ENCODE measurements at places on chromosomes 5 and 9.

- no peak for DNase-seq
Measured at GRCh38 chr5:77177576-77177975, 32.9 kb upstream of the PDE8B start.

DNA sequence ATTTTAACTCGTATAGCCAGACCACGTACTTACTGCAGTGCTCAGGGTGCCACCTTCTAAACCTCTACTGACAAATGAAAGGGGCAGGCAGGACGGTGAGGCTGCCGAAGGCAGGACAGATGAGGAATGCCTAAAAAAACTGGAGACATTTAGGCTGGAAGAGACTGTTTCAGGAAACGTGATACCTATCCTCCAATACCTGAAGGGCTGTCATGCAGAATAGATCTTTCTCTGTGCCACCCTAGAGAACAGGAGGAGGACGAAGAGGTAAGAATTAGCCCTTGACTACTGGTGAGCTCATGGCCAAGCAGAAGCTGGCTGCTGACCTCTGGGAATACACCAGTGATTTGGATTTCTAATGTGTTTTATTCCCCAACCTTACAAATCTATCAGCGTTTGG lies 139.4 kb downstream of the EFNA5 start:
- no peak for DNase-seq

GRCh38 chr5:131998431-131999040 lies 12.9 kb downstream of the ACSL6 start:
- no peak for DNase-seq

DNA sequence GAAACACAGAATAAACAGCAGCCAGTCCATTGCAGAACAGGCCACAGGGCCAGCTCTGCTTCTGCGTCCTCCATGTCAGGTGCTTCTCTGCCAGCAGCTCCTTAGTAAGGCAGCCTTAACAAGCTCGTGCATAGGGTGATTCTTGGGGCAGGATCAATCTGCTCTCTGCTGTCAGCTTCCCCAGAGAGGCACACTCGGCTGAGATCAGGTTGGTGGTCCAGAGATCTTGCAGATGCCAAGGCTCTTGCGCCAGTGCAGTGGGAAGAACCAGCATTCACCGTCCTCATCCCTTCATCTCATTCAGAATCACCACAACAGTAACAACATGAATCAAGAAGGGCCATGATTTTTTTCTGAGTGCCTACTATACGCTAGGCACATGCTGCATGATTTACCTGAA lies 49.0 kb upstream of the ALDH1B1 start:
- no peak for DNase-seq

- no peak for DNase-seq
Measured at GRCh38 chr5:24805230-24805629, 160.5 kb upstream of the CDH10 start.

DNA sequence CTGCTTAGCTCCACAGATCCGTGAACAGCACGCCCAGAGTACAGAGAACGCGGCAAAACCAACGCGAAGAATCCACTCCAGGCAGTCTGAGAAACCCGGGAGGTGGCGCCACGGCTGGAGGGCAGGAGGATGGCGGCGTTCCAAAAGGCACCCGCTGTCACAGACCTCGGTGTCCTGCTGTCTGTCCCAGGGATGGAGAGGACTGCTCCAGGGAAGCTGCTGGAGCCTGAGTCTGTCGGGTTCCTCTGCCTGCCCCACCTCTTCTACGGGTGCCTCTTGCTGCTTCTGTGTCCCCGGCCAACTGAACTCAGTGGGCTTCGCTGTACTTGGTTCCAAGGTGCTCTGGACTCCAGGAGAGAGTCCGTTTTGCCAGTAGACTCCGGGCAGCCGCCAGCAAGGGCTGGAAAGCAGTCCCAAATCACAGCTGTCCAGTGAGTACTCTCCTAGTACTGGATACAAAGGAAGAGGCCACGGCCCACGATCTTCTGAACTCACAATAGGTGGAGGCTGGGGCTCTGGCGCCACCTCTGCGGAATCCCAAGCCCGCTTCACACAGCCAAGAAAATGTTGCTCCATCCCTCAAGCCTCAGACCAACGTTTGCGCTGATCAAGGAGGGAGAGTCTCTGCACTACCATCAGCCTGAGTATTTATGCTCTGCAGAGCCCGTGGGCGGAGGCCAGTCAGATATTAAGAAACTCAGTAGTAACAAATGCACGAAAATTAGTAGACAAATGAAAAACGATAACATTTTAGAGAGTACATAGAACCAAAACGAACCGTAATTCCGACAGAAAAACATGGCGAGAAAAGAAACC lies 440 bp downstream of the ANXA2R start:
- DNase-seq, result peak; percentile 77

DNA sequence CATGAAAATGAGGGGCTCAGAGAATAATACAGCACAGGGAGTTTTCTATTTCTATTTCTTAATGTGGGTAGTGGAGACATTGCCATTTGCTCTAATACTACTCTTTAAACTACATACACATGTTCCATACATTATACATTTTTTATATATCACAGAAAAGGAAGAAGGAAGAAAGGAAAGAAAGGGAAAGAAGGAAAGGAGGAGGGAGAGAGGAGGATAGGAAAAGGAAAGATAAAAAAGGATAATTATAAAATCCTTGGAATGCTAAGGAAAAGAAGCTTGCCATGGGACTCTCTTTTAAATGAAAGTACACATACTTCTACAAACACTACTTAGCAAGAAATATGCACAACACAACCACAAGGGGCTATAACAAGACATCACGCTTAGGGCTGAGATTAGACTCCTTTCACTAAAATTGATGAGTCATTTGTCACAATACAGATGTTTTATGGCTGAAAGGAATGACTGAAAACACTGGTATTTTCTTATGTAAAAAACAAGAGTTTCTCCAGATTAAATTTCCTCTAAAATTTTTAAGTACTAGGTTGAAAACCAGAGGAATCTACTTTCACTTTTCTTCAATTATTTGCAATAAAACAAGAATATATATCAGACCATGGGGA lies 219.8 kb downstream of the ARL15 start:
- no peak for DNase-seq

DNA sequence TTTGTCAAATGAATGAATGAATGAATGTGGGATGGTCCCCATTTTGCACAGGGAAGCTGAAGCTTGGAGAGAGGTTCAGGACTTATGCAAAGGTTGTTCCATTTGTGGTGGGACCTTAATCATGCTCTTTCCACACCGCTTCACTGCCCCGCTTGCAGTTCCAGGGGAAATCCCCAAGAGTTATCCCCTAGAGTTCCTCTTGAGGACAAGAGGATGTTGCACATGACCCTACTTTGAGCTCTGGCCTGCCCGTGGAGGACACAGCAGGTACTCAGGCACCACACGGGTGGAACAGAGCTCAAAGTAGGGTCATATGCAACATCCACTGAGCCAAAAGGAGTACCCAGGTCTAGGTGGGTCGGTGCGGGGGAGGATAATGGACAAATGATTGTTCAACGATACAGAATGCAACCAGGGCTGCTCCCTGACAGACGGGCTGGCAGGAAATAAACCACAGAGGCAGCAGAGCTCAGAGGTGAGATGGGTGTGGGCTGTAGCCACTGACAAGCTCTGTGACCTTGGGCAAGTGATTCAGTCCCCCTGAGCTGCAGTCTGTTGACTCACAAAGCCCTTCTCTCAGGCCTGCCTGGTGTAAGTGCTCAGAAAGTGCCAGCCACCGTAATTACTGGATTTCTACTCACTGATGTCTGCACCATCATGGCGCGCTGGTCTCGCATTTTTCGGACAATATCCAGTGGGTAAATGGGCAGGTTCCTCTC lies 60.3 kb upstream of the EPB41L4B start:
- no peak for DNase-seq

DNA sequence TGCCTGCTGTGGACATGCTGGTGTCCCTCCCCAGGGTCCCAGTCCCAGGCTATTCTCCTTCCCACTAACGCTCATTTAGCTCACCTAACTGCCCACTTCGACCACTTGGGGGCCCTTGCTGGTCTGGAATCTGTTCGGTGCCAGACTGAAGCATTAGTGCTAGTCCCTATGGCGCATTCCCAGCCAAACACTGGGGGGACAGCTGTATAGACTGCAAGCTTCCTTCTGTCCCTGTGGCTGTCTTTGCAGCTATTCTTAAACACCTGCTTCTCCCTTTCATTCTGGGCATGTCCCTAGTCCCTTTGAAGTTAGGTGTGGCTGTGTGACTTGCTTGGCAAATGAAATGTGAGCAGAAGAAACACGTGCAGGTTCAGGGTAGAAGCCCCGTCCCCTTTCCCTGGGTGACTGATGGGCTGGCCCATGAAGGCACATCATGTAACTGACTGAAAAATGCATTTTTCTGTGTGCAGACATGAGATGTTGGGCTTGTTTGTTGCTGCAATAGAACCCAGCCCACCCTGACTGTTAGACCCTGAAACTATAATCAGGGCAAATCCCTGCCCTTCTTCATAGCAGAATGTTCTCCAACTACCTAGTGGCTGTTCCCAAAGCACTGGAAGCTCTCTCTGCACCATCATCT lies 134.4 kb downstream of the BARX1 start:
- no peak for DNase-seq

All from DND-41 (cell line).